ENCODE measurements at places on chromosomes 4 and X. TPM values are rescaled to one million over a fixed set of nuclear protein-coding genes. Genes with fewer than 3 reads are reported as not detected.

Gene DGAT2L6
- total RNA-seq, result not detected

Gene ARMCX2
- 4.9 TPM for total RNA-seq

Gene CT55
- total RNA-seq, result not detected

Gene EDA
- total RNA-seq, result 2.3 TPM

Gene KLF8
- 2.4 TPM for total RNA-seq

Gene SNX12
- 63.4 TPM for total RNA-seq

Gene NWD2
- total RNA-seq, result 0.34 TPM

Gene PDE5A
- 30.7 TPM for total RNA-seq

Gene MYL5
- 37.1 TPM for total RNA-seq

Gene AMTN
- not detected for total RNA-seq

Gene XAGE2
- not detected for total RNA-seq

Gene C4orf50
- total RNA-seq, result not detected

Gene PCDH18
- 11.3 TPM for total RNA-seq

Gene PABPC1L2B
- not detected for total RNA-seq

Gene GRXCR1
- total RNA-seq, result not detected

Gene ANXA3
- 51.9 TPM for total RNA-seq

Gene AVPR2
- 0.64 TPM for total RNA-seq

Gene CLNK
- total RNA-seq, result not detected

Gene NALF2
- 0.70 TPM for total RNA-seq

Gene TSPAN6
- 93.9 TPM for total RNA-seq
